ENCODE measurements at places on chromosomes 1 and 21. TPM values are rescaled to one million over a fixed set of nuclear protein-coding genes. Genes with fewer than 3 reads are reported as not detected.

WNT2B gene
- total RNA-seq, result not detected

LRP8 gene
- total RNA-seq, result 35.4 TPM

TCHHL1 gene
- not detected for total RNA-seq

SPAG17 gene
- total RNA-seq, result not detected

KCNA3 gene
- total RNA-seq, result not detected

DNA sequence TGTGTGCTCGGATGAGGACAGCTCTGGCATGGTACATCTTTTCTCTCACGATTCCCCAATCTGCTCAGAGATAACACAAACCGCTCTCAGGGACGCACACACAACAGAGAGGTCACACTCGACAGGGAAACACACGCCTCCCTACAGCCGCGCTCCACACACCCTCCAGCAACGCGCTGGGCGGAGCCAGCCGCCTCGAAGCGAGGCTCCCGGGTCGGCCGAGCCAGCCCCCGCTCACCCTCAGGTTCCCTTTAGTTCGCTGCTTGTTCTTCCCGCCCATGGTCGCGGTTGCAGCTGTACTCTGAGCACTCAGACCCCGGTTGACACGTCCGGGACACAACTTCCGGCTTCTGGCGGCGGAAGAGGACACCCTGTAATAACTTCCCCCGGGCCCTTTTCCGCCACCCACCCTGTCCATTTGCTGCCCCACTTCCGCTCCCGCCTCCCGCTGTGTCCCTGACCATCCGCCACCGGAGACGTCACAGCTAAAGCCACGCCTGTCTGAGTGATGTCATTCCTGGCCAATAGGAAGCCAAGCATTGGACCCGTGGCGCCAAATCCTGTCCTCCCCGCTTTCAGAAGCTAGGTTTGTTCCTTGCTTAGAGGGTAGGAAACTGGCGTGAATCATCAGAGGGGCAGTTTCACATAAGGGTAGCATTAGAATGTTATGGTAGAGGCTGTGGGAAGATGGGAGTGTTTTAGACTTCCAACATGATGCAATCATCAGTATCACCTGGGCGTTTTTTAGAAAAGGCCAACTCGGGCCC is at the start of gene LTN1:
Gene LTN1 (minus strand): TSS at position 352 of the 767 bp plus-strand sequence. CDS start 72 bp downstream, at position 280.
- peak; percentile 100 for DNase-seq

DNA sequence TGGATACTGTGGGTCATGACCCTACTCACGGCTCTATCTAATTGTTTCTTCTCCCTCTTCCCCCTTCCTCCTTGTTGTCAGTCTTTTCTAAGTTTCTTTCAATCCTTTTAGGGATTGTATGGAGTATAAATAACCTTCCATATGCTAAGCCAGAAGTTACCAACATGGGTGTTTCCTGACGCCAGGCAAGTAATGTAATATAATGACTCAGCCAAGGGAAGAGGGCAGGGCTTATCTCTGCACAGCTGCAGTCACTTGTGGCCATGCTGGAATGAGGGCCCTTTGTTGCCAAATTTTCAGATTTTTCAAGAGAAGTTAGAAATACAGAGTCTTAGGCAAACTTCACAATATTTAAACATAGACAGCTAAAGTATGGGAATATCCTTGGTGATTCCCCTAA is 194.6 kb downstream of the ST6GALNAC3 start:
- peak; percentile 75 for DNase-seq

GRCh38 chr1:206633708-206634121 is 1.6 kb upstream of the DYRK3 start:
- no peak for DNase-seq

DNA sequence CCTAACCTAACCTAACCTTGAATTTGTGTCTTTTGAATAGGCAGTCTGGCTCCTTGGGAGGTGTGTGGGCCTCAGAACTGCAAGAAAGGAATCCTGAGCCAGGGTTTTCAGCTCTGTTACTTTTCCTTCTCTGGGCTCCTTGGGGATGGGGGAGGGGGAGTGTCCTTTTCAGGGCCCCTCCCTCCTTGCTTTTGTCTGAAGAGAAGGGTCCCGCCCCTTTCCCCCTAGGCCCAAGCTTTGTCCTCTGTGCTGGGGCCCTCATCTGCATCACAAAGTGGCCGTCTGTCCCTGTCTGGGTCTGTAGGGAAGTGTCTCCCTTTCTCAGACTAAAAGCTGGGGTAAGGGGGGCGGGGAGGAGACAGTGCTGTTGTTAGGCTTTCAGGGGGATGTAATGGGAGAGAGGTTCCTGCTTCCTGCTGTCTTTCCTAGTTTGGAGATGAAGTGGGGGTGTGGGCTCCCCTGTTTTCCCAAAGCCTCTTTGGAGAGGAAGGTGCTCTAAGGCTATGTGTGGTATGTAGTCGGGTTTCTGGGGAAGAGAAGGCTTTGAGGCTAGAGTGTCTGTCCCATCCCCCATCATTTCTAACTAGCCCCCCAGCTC is 3.1 kb downstream of the AGO1 start:
- peak; percentile 50 for DNase-seq

DNA sequence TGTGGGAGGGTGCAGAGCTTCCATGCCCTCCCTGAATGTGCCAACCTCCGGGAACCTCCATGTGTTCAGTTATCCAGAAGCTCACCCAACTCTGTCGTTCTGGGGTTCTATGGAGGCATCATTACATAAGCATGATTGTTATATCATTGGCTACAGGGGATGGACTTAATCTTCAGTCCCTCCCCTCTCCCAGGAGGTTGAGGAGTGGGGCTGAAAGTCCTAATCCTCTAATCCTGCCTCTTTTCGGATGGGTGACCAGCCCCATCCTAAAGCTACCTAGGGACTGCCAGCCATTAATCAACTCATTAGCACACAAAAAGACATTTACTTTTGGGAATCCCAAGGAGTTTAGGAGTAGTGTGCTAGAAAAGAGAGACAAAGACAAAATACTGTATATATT is 32.0 kb upstream of the PSEN2 start:
- no peak for DNase-seq

GRCh38 chr1:52334906-52335528 is 31.0 kb downstream of the CC2D1B start:
- DNase-seq, result no peak

DNA sequence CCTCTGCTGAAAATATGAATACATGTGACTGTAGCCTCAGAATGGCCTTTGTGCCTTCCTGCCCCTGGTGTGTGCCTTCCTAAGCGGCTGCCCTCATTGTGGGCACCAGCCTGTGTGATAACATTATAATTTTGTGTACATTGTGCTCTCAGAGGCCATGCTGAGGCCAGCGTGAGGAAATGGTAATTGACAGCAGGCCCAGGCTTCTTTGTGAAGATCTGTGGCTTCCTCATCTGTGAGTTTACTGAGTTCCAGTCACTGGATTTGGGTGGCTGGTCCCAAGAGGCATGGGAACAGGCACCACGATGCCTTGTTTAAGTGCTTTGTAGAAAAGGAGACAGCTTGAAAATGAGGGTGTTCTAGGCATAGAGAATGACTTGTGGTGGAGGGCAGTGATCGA is 389.3 kb downstream of the OMA1 start:
- peak; percentile 76 for DNase-seq

DNA sequence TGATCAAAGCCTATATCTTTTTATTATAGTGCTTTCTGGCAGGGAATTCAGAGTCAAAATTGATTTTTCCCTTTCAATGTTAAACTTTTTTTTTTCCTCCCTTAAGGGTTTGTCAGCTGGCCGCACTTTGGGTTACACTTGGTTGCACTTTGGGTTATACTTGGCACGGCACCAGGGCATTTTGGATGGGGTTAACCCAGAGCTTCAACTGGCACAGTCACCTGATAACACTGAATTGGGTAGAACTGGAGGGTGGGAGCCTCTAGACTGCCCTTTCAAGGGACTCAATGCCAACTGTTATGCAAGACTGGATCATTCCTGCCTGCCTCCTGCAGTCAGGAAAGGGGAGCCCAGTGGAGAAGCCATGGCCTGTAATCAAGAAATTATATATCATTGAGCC is 211.5 kb downstream of the KCNJ6 start:
- no peak for DNase-seq

- DNase-seq, result no peak
Measured at GRCh38 chr1:207648334-207649209, 3.6 kb downstream of the CR1L start.

DNA sequence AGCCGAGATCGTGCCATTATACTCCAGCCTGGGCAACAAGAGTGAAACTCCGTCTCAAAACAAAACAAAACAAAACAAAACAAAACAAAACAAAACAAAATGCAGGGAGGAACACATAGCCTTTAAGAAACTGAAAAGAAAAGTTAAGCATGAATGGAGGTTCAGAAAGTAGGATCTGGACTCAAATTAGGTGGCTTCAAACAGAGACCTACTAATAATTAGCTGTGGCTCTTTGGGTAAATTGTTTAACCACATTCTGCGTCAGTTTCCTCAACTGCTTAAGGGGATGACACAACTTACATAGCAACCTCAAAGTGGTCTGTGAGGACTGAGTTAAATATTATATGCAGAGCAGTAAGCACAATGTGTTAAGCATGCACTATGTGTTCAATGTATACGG is 458.2 kb downstream of the ADGRL2 start:
- no peak for DNase-seq

GRCh38 chr21:39430457-39430856 is 15.1 kb downstream of the LCA5L start:
- DNase-seq, result no peak

DNA sequence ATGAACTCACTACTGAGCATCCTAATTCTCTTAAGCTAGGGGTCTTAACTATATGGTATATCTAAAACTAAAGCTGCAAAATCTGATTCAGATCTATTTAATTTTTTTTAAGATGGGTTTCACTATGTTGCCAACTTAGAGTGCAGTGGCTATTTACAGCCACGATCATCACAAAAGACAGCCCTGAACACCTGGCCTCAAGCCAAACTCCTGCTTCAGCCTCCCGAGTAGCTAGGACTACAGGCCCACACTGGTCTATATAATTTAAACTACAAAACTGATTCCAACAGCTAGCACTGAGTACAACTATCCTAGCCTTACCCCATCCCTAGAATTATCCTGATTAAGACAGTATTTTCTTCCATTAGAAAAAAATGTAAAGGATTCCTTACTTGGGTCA is 37.1 kb downstream of the EIF4G3 start:
- DNase-seq, result no peak

DNA sequence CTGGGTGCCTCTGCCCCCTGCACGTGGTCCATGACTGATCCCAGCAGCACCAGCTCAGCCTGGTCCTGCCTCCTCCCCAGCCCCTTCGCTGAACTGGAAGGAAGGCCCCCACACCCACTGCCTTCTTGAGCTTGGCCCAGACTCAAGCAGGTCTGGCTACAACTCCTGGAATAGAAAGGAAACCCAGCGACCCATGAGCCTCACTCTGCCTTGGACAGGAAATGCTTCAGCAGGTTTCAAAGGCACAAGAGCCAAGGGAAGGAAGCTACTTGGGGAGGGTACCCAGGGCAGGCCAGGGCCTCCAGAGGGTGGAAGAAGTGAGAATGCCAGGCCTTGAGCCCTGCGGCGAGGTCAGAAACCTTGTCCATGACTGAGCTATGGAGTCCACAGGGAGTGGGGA is 35.9 kb upstream of the RD3 start:
- DNase-seq, result no peak

DNA sequence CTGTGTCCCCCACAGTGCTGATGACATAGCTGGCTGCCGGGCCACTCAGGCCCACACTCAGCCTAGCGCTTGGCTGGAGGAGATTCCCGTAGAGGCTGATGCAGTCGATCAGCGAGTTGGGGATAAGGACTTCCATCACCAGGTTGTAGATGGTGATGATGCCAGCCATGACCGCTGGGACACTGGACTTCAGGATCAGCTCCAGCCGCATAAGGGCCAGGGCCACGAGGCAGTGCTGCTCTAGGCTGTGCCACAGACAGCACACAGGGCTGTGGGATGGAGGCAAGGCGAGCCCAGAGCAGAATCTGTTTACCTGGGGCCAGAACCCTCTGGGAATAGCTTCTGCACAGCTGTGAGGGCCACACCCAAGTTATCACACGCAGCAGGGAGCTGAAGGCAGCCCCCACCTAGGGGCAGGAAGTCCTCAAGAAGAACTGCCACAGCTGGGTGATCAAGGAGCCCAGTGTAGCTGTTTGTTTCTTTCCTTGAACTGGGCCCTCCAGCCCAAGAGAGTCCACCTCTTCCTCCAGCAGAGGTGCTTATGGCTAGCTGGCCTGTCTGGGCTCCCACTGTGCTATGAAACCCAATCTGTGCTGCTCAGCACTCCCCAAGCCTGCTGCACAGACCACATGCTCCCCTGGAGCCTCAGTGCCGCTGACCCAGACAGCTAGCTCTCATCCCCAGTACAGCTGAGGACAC is 6.2 kb downstream of the SLC2A1 start:
- no peak for DNase-seq

- peak; percentile 74 for DNase-seq
Measured at GRCh38 chr1:2429780-2430591, 17.6 kb upstream of the PEX10 start.

DNA sequence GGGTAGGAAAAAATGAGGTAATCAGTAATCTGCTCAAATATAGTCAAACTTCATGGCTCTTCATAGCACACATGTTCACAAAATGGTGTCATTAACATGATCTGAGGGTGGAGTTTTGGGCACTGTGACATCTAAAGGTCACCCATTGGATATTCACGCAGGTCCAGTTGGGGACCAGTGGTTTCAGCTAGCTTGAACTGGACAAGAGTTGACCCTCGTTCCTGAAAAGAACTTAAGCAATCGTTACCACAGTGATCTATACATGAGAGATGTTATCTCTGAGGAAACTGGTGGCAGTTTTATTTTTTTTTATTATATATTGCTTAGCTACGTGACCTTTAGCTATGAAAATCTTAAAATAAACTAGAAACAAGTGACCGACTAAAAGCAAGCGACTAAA is 3.0 kb upstream of the OR2C3 start:
- DNase-seq, result no peak

DNA sequence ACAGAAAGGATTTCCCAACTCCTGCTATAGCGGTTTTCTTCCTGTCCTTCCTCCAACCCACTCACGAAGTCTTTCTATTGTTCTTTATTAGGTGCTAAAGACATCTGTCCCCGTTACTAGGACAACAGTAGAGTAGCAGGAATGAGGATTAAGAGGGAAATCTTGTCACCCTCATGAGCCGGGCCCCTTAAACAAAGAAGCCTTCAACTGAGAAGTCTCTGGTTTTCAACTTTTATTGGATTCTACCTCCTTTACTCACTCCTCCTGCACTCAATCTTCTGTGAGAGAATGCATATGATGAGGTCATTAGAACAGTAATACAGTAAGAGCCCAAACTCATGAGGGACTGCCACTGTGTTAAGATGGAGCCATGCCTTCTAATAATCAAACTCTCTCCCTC is 206.3 kb downstream of the OMA1 start:
- no peak for DNase-seq

GRCh38 chr21:45041351-45041805 is 33.0 kb upstream of the ADARB1 start:
- DNase-seq, result no peak

GRCh38 chr1:245207056-245207638 is 52.4 kb downstream of the KIF26B start:
- no peak for DNase-seq

DNA sequence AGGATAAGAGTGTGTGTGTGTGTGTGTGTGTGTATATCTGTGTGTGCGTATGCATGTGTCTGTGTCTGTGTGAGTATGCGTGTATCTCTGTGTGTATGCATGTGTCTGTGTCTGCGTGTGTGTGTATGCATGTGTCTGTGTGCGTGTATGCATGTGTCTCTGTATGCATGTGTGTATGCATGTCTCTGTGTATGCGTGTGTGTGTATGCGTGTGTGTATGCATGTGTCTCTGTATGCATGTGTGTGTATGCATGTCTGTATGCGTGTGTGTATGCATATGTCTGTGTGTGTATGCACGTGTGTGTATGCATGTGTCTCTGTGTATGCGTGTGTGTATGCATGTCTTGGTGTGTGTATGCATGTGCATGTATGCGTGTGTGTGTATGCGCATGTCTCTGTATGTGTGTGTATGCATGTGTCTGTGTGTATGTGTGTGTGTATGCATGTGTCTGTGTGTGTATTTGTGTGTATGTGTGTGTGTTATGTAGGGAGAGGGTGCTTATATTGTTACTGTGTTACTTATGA is 247.8 kb downstream of the DYRK1A start:
- no peak for DNase-seq
